Activated naive CD4-positive, alpha-beta T cell treated with anti-CD3 and anti-CD28 coated beads, Interleukin-2, amount 10 ng/mL, durations not matched to agents 7 days and 5 days (primary cell): ENCODE measurements at places on chromosomes 4 and X.
A peak's percentile ranks its signal among the peaks of the same experiment; 100 is the strongest.

- no peak for DNase-seq
Observed at GRCh38 chrX:153960077-153960476, 11.5 kb downstream of the HCFC1 start.

- DNase-seq: no peak
Observed at GRCh38 chrX:136585960-136586359, 53.9 kb downstream of the VGLL1 start.

DNA sequence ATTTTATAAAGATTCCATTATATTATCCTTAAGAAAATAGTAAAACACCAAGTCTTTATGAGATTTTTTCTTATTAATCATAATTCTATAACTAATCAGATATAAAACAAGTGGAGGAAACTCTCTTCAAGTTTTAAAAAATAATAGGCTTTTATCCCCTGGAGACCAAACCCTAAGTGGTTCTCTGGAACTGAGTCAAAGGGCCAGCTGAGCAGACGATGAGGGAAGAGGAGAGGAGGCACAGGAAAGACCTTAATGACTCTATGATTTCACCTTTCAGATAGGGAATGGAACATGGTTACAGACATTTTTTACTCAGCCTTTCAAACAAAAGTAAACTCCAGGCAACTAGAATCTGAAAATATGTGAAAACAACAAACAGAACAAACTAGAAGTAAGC lies 201.8 kb downstream of the SLC39A8 start:
- DNase-seq: no peak

DNA sequence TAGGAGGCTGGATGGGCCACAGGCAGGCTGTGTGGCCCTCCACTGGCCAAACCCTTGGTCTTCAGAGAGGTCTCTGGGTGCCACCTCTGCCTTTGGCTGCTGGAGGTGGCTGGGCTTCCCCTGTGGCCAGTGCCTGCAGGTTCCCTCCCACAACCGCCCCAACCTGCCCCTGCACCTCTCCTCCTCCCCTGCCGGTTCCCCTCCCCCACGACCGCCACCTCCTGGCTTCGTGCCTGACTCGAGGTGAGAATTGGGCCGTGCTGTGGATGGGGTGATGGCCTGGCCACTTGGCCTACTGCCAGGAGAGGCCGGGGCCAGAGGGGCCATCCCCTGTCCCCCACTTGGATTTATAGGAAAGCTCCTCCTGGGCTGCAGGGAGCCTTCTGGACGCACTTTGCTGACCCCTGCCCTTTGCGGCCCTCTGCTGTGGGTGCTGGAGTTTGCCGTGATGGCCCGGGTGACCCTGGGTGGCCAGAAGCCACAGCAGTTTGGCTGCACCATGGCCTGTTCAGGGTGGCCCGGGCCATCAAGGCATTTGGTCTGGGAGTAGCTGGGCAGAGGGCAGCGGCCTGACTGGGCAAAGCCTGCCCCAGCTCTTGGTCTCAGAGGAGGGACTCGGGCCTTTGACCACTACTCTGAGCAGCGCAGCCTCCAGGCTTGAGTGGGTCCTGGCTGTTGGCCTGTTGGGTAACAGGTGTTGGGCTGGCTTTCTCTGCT lies 3.8 kb downstream of the NAT8L start:
- no peak for DNase-seq

DNA sequence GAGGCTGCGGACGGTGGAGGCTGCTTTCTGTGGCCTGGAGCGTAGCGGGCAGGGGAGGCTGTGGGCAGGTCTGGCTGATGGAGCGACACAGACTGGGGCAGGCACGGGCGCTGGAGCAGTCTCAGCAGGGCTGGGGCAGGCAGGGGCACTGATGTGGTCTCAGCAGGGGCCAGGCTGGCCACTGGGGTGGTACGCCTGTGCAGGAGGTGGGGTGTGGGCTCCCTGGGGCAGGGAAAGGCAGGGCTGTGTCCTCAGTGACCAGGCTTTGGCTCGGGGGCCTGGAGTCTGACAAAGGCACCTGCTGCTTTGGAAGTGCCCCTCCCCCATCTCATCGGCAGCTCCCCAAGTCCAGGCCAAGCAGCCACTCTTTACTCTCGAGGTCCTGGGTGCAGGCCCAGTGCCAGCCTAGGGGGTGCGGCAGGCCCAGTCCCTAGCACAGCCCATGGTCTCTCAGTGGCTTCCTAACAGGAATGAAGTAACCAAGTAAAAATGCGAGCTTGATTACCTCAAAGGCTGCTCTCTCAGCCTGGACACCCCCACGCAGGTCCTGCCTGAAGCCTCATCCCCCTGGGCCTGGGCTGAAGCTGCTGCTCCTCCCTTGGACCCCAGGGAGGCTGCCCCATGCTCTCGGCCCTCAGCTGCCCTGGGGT lies 55.5 kb downstream of the ADRA2C start:
- no peak for DNase-seq

- DNase-seq: no peak
Observed at GRCh38 chr4:16860516-16860915, 37.9 kb downstream of the LDB2 start.

DNA sequence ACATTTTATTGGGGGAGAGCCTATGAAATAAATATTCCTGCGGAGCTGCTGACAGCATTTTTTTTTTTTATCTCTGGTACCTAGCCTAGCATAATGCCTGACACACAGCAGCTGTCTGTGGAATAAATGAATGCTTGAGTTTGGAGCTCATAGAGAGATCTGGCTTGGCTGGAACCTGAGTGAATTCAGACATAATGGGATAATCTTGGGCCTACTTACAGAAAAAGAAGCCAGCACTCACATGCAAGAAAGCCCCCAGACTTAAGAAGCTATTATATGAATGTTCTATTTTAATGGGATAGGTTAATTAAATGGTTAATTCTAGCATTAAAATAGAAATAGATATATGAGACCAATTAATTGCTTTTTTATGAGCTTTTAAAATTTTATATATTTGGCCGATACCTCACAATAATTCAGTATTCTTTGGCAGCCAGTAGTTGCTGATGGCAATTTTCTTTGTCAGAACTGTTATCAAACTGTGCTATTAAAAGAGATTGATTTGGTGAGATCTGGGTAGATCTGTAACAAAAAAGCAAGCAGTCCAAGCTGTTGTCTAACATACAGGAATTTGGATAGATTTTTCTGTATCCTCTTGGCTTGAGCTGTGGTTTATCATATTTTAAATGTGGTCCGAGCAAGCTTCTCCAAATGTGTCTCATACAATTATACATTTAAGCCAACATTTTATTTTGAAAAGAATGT lies 654.2 kb downstream of the PCDH7 start:
- no peak for DNase-seq

DNA sequence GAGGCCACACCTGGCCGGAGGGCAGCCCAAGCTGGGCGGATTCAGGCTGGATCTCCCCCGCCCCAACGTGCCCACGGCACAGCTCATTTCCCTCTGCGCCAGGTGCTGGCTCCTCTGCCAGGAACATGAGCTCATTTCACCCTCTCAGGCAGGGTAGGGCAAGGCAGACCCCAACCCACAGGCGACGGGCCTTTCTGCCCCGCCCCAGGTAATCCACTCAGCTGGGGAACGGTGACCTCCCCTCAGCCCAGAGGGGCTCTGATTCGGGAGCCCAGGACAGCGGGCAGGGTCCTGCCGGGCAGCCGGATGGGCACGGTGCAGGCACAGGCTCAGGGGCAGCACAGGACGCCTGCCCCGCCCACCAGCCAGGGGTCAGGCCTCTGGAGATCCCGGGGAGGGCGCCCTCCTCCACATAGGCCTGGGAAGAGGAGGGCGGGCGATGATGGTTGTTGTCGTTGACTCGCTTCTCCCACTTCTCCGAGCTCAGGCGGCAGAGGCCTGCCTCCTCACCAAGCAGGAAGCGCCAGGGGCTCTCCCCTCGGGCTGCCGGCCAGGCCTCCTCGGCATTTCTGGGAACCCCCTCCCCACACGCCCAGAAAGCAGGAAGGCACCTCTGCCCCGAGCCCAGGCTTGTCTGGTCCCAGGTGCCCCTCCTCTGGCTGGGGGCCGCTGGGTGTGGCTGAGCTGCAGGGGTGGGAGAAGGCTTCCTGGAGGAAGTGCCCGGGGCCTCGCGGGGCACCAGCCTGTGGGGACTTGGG lies 31.1 kb downstream of the TACC3 start:
- DNase-seq: peak; percentile 68

GRCh38 chr4:118941149-118941548 lies 52.5 kb downstream of the SYNPO2 start:
- no peak for DNase-seq

DNA sequence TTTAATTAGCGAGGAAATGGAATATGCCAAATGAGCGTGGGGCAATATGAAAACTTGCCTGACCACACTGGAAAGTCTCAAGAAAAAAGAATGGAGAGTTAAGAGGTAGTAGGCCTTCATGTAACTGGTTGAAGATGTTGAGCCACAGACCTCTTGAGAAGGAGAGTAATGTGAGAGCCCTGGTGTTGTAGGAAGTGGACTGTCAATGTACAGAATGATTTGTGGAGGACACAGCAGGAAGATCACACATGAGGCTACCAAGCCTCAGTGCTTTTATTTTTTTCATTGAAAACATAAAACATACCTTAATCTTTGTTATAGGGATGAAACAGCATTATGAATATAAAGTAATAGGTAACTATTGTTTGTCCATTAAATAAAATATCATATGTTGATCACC lies 331.6 kb downstream of the UNC5C start:
- DNase-seq: no peak

DNA sequence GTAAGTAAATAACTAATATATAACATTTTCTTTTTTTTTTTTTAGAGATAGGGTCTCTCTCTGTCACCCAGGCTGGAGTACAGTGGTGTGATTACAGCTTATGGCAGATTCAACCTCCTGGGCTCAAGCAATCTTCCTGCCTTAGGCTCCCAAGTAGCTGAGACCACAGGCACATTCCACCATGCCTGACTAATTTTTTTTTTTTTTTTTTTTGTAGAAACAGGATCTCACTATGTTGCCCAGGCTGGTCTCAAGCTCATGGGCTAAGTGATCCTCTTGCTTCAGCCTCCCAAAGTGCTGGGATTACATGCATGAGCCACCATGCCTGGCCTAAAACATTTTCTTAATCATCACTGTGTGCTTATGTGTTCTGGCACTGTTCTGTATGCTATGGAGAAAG lies 32.8 kb downstream of the MGARP start:
- DNase-seq: no peak

DNA sequence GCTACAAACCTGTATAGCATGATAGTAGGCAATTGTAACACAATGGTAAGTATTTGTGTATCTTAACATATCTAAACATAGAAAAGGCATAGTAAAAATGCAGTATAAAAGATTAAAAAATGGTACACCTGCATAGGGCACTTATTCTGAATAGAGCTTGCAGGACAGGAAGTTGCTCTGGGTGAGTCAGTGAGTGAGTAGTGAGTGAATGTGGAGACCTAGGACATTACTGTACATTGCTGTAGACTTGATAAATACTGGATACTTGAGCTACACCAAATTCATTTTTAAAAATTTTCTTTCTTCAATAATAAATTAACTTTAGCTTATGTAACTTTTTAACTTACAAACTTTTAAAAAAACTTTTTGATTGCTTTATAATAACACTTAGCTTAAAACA lies 68.2 kb upstream of the MAML3 start:
- DNase-seq: no peak

DNA sequence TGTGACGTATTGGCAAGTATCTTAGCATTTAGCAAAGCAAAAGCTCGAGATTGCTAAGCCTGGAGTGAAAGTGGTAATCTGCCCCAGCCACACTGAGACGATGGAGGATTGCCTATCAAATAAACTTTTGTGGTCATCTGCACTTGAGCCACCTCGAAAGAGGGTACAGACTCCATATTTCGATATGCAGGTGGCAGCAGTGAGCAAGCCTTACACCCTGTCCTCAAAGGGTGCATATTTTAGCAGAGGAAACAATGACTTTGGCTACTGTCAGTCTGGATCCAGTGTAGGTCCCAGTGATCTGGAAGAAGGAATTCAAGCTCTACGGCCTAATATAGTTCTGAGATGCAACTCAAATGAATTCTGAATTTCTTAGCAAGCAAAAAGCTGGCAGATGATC lies 153.9 kb downstream of the ATG4A start:
- no peak for DNase-seq

GRCh38 chr4:186017801-186018200 lies 51.2 kb upstream of the TLR3 start:
- DNase-seq: no peak

DNA sequence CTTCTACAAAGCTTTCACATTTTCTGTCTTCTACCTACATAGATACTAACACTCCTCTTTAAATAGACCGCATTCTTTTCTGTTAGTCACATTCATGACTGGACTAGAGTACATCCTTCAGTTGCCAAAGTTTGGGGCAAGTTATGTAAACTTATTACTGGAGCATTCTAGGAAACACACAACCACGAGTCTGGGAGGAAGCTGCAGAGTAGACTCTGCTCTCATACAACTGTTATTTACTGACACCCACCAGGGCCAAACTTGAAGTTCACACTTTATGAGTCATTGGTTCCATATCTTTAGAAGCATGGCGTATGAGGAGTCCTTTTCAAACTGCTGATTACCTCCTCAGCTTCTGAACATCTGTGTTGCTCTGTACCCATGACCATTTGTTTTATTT lies 87.0 kb downstream of the RNF150 start:
- no peak for DNase-seq

GRCh38 chr4:39655211-39655610 lies 16.5 kb upstream of the SMIM14 start:
- no peak for DNase-seq

- no peak for DNase-seq
Observed at GRCh38 chr4:55251342-55251741, 94.7 kb upstream of the SRD5A3 start.

GRCh38 chr4:7924163-7924562 lies 15.5 kb downstream of the AFAP1 start:
- DNase-seq: no peak

GRCh38 chrX:39730662-39731329 lies 367.0 kb downstream of the BCOR start:
- DNase-seq: peak; percentile 68

GRCh38 chr4:14800977-14801376 lies 201.3 kb upstream of the CPEB2 start:
- no peak for DNase-seq

- DNase-seq: no peak
Observed at GRCh38 chrX:16796298-16796697, 10.0 kb downstream of the TXLNG start.

GRCh38 chr4:147285751-147286150 lies 195.1 kb upstream of the EDNRA start:
- no peak for DNase-seq

GRCh38 chr4:177093964-177094363 lies 215.7 kb upstream of the NEIL3 start:
- DNase-seq: no peak
